ENCODE measurements at places on chromosomes 2 and 18.

DNA sequence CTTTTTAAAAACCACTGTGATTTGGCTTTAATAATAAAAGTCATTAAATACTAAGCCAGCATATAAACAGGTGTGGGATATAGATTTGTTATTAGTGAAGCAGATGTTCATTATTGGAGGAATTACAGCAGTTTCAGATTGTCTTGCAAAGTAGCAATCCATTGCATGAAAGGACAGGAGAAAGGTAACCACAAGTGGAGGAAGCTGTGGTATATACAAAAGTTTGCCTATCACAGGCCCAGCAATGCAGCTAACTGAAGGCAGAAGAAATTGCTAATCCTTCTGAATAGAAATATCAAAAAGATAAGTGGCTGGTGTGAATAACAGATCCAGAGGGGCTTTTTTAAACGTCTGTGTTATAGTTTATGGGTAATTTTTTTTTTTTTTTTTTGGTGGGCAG, 199.4 kb downstream of the ZNF385B start:
- DNase-seq, result no peak

GRCh38 chr2:19687017-19687659, 214.6 kb downstream of the TTC32 start:
- DNase-seq, result peak; percentile 20

- DNase-seq, result no peak
These were observed 123.2 kb upstream of the LRP1B start for GRCh38 chr2:142254031-142254430.

DNA sequence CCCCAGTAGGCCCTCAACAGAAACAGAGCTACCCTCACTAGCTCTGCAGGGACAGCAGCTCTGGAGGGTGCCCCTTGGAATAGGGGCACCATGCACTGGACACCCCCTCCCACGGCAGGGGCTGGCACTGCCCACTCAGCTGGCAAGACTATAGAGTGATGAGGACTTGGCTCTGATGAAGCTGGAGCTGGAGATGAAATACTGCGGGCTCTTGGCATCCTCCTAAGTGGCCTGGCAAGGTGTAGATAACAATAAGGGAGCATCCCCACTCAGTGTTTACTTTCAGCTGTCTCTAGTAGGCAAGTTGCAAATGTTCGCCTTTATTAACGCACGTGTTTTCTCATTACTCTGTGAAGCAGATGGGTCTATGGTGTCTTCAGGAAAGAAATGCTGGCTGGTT, 92.7 kb downstream of the PDCL3 start:
- no peak for DNase-seq

DNA sequence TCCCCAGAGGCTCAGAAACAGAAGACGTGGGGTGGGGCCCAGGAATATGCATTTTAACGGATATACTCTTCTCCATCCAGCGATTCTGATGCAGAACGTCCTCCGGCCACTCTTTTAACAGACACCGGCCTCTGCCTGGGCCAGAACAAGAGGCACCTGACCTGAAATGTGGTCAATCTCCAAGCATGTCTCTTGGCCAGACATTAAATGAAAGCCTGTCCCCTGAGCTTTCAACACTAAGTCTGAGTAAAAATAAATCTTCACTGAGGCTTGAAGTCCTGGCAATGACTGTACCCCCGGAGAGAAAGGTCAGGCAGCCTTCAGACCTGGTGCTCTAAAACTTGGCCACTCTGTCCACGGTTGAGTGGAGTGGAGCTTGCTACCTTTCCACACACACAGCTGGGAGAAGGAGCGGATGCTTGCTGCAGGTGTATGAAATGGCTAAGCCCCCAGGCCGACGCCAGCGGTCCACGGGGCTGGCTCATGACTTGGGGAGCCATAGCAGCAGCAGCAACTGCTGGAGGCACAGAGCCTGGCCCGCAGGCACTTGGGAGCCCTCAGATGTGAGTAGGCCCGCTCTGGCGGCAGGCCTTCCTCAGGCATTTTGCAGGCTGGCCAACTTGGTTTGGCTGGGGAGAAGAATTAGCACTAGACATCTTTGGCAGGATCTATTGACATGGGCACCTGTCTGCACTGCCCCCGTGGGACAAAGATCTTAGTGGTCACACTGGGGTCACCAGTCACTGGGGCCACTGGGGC, 79.7 kb downstream of the TMEM17 start:
- DNase-seq, result no peak

- peak; percentile 89 for DNase-seq
These were observed 84.8 kb downstream of the CTIF start for GRCh38 chr18:48623468-48624235.

DNA sequence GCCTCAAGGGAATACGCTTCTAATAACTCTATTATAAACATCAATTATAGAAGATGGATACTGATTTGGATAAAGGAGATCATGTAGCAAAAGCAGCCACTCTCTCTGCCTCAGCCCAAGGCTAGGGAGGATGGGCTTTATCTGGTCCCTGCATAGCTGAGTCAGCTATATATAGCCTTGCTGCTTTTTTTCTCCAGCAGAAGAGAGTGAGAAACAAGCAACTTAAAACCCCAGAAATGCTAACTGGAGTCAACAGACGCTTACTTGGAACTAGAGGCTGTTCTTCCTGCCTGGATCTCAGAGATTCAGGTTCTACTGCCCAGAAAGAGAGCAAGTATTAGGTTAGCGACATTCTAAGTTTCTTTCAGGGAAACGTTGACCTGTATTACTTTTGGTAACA, 426.7 kb upstream of the KLHL29 start:
- DNase-seq, result no peak

DNA sequence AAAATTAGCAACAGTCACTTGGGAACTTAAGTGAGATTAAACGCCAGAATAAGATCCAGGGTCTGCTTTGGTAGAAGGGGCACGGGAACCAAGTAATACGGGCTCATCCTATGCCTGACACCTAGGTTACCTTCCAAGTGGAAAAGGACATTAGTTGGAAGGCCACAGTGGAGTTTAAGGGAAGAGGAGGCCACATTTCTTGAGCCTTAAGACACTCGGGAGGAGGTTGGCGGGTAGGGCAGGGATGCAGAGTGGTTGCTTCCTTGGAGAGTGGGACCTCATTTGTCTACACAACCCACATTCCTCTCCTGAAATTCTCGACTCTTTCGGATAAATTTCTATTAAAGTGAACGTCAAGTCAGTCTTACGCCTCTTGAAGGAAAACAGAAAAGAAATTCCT, 510 bp upstream of the DNAH6 start:
- DNase-seq, result no peak

GRCh38 chr18:55266981-55267380, 307.7 kb upstream of the CCDC68 start:
- DNase-seq, result no peak

GRCh38 chr2:8565399-8566154, 116.3 kb upstream of the ID2 start:
- DNase-seq, result no peak

DNA sequence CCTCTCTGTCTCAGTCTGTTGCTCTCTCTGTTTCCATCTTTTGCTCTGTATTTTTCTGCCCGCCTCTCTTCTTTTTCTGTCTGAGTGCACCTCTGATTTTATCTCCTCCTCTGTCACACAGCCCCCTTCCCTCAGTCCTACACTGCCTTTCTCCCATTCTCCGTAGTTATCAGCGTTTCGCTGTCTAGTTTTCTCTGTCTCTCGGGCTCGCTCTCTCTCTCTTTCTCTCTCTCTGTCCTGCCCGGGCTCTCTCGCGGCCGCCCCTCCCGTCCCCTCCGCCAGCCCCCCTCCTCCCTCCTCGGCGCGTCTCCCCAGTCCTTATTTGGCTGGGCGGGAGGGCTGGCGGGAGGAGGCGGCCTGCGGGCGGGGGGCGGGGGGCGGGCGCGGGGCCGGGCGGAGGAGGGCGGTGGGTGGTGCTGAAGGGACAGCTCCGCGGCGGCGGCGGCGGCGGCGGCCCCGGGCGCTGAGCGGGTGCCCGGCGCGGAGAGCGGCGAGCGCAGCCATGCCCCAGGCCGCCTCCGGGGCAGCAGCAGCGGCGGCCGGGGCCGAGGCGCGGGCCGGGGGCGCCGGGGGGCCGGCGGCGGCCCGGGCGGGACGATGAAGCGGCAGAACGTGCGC, at the start of gene KCNK3:
KCNK3 (plus strand) TSS at position 444 of the 618 bp plus-strand sequence; CDS start at position 598, 154 bp downstream.
- peak; percentile 19 for DNase-seq

DNA sequence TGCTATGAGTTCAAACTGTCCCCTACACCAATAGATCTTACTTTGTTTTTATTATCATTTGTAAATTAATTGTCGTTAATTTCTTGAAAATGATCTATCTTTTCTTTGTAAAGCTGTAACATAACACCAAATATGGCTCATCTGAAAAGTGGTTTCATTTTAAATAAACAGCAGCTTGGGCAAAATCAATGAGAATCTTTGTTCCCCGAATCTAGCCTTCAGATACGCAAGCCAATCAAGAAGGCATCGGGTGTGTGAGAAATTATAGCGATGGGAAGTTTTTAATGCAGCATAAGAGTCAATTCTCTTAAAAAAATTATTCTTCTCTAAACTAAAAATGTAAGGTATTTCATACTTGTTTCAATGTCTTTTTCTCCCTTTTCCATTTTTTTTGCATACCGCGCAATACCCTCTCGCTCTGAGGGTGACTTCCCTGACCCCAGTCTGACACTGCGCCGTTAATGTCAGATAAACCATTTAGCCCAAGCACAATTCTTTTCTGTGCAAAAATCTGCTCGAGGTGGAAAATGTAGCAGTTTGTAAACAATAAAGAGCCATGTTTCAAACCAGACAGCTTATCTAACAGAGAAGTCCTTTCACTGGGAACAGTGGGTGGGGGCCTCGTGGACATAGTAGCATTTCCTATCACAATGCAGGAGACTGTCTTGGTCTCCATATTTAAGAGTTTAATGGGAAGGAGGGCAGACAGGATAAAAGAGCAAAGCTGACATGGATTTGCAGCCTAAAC, 129.4 kb downstream of the TCF4 start:
- no peak for DNase-seq

GRCh38 chr2:146786396-146786795, 1058.4 kb upstream of the ACVR2A start:
- no peak for DNase-seq

Measured in cardiac fibroblast (primary cell).